Cardiac atrium fibroblast (primary cell): ENCODE measurements at places on chromosomes 16 and 17. TPM values are rescaled to one million over a fixed set of nuclear protein-coding genes. Genes with fewer than 3 reads are reported as not detected.

HOXB1 gene
- not detected in 2 replicates for total RNA-seq

SOST gene
- total RNA-seq = not detected in 2 replicates

SDF2 gene
- total RNA-seq = 42.1 and 66.3 TPM in 2 replicates

TPPP3 gene
- not detected in 2 replicates for total RNA-seq

HSD11B2 gene
- 0.18 and 0.49 TPM in 2 replicates for total RNA-seq

ABCC1 gene
- 23.8 and 42.3 TPM in 2 replicates for total RNA-seq

CNTD1 gene
- total RNA-seq = not detected in 2 replicates

CLDN7 gene
- 0.16 and 2.0 TPM in 2 replicates for total RNA-seq

CYGB gene
- total RNA-seq = 208 and 215 TPM in 2 replicates

SLC47A1 gene
- total RNA-seq = 3.4 and 9.6 TPM in 2 replicates

CSF3 gene
- total RNA-seq = 12.2 TPM in 1 of 2 replicates, not detected in the other

ALOX12 gene
- total RNA-seq = not detected in 2 replicates

ST6GALNAC2 gene
- total RNA-seq = 1.3 and 2.6 TPM in 2 replicates

INCA1 gene
- 0.54 TPM in 1 of 2 replicates, not detected in the other for total RNA-seq

CES5A gene
- not detected in 2 replicates for total RNA-seq

TP53TG3B gene
- total RNA-seq = 0.16 TPM in 1 of 2 replicates, not detected in the other

MFAP4 gene
- 19.1 and 47.1 TPM in 2 replicates for total RNA-seq

KRTAP2-2 gene
- total RNA-seq = not detected in 2 replicates

MYOCD gene
- under 0.01 TPM in 1 of 2 replicates, not detected in the other for total RNA-seq

DCXR gene
- 83.4 and 156 TPM in 2 replicates for total RNA-seq

PPP1R1B gene
- 3.4 and 3.9 TPM in 2 replicates for total RNA-seq

CCDC200 gene
- not detected in 2 replicates for total RNA-seq

CNTNAP1 gene
- 25.3 and 49.4 TPM in 2 replicates for total RNA-seq

CSH1 gene
- not detected in 2 replicates for total RNA-seq
